Left lobe of liver (tissue), 2 donors: ENCODE measurements at places on chromosomes 5 and 9. TPM values are rescaled to one million over a fixed set of nuclear protein-coding genes. Genes with fewer than 3 reads are reported as not detected.

DNA sequence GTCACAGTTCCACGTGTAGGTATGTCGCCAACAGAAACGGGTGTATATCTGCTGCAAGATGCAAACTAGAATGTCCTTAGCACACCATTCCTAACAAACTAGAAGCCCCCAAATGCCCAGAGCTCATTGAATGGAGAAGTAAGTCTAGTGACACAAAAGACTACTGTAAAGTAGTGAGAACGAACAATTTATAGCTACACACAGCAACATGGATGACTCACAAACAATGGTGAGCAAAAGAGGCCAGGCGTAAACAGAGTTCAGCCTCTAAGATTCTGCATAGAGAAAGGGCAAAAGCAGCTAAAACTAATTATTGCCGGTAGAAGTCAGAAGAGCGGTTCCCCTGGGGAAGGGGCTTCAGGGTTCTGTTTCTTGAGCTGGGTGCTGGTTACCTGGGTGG, 74.7 kb downstream of the AMBP start:
- DNase-seq: no peak

DNA sequence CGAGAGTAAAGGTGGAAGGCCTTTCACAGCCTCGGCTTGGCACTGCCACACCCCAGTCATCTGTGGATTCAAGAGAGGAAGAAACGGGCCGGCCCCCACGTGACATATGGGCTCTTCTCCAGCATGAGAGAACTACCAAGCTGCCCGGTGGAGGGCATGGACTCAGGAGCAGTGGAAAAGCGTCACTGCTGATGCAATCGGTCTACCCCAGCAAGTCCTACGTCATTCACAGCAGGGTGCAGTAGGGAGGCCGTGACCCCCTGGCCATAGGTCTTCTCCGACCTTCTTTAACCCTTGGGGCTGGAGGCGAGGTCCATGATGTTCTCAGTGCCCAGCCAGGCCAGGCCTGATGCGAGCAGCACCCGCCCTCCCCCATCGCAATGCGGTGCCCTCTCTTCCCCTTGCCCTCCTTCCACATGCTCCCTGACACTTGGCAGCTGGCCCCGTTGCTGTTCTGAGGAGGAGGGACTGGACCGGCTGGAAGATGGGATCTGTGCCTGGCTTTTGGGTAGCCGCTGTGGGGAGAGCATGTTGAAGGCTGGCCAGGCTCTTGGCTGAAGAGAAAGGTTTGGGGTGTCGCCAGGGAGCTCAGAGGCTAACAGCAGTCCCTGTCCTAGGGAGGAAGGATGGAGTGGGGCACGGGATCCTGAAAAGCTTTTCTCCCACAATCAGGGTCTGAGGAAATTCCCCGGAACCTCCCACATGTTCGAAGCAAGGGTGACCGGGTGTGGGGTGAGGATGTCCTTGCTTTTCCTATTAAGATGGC, 89.8 kb downstream of the LIFR start:
- DNase-seq: no peak

The SYK gene
- total RNA-seq: 3.2 TPM

DNA sequence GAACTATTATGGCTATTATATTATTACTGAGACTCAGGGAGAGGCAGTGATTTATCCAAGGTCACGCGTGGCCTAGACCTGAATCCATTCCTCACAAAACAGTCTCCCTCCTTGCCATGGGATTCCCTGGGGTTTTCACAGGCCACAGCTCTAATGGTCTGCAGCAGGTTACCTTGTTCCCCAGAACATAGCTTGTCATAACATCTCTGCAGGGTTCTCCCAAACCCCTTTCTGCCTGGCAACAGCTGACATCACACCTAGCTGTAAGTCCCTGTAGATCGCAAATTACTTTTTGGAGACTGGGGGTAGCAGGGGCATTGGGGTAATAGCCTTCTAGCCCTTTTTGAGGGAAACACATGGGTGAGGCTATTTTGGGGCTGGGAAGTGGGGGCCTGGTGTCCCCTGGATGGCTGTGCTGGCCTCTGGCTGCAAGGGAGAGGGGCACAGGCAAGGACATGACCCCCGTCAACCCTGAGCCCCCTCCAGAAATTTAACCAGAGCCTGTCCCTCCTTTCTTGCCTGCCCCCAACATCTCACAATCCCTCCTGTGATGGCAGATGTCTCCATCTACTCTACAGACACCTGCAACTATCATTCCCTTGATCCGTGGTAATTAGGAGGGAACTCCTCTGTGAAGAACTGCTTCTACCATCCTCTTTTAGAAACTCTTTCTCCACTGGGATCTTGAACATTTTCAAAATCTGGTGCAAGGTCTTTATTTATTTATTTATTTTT, 1.3 kb downstream of the CD74 start:
- DNase-seq: no peak

DNA sequence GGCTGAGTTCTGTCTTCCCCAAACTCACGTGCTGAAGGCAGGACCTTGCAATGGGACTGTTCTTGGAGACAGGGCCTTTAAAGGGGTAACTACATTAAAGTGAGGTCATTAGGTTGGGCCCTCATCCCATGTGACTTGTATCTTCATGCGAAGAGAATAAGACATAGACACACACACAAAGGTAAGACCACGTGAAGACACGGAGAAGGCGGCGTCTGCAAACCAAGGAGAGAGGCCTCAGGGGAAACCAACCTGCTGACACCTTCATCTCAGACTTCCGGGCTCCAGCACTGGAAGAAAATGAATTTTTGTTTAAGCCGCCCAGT, 50.7 kb upstream of the KCNMB1 start:
- no peak for DNase-seq

- no peak for DNase-seq
Observed at GRCh38 chr5:91135475-91136248, 247.5 kb downstream of the ARRDC3 start.

The CYSRT1 gene
- total RNA-seq: 0.81 TPM

DNA sequence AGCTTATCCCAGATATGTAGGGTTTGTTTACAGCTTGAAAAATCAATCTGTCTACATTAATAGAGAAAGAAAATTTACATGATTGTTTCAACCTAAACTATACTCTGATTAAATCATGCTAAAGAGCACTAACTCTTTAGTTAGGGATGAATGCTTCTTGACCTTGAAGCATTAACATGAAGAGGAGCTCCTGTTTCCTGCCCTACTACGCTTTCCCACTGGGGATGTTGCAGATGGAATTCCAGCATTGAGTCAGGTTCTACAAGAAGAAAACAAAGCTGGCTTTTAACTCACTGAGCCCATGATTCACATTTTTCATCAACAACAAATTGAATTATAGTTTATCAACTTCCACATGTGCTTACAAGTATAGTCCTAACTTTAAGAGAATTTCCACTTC, 471.3 kb downstream of the TMEM232 start:
- DNase-seq: no peak

- no peak for DNase-seq
Observed at GRCh38 chr5:98205691-98206461, 567.6 kb upstream of the RGMB start.
